ENCODE measurements at places on chromosomes 6 and 20.

- DNase-seq: peak; percentile 38
Observed at GRCh38 chr6:78908621-78909020, 41.3 kb downstream of the IRAK1BP1 start.

GRCh38 chr6:125834348-125834747 lies 43.6 kb downstream of the NCOA7 start:
- DNase-seq: peak; percentile 34

GRCh38 chr6:105135907-105136430 lies 43.8 kb downstream of the POPDC3 start:
- peak; percentile 22 for DNase-seq

DNA sequence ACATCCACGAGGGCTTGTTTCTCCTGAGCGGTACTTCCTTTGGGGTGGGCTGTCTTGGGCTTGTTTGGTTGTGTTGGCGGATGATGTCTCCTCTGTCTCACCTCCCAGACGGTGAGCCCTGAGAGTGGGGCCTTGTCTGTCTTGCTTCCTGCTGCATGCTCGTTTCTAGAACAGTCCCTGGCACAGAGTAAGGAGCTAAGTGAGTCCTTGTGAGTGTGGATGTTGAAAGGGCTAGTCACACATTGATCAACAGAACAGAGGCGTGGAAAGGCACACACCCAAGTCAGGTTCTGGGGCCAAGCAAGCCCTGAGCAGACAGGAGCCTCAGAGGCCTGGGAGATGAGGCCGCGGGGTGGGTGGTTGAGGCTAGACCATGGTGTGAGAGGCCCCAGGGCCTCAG lies 111.0 kb downstream of the BMP7 start:
- DNase-seq: no peak

DNA sequence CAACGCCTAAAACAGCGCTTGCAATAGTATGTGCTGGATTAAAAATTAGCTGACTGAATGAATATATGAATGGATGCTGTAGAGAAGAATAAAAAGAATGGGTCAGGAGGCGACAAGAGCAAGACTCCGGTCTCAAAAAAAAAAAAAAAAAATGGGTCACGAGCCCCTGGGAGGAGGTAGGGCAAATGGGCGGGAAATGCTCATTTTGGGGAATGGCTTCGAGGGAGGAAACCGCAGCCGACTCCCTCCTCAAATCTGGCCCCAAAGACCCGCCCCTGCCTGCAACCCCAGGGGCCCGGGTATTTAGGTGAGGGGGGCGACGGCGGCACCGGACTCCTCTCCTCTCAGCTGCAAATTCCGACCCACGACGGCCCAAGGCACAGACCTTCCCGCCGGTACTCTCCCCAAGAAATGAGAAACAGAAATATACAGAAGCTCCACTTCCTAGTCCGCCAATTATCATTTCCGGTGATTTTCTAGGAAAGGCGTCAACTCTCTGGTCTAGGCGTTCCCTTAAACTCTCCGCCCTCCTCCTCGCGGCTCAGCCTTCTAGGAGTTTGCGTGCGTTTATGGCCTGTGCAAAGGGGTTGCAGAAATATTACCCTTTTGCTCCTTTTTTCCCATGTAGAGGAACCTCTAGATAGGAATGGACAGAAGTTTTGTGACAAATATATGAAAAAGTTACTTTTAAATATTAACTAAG lies at the start of gene ZNF311:
ZNF311 (minus strand) TSS at position 133 of the 703 bp plus-strand sequence. CDS start 1,361 bp downstream, outside the sequence.
- DNase-seq: peak; percentile 75

DNA sequence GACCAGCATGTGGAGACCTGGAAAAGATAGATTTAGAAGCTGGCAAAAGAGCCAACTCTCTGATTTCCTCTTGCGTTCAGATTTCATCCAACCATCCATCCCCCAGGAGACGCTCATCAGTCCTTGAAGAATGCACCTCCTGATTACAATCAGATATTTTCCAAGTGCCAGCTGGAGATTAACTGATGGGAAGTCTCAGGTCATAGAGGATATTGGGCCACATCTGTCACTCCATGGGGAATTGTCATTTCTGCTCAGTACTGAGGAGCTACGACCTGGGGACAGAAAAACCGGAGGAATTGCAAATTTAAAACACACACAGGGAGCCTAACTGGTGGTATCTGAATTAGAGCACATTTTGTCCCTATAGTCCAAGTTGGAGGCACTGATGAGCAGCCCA lies 496.2 kb upstream of the SULF2 start:
- no peak for DNase-seq

- DNase-seq: peak; percentile 6
Observed at GRCh38 chr6:31446481-31446880, 43.1 kb downstream of the MICA start.

DNA sequence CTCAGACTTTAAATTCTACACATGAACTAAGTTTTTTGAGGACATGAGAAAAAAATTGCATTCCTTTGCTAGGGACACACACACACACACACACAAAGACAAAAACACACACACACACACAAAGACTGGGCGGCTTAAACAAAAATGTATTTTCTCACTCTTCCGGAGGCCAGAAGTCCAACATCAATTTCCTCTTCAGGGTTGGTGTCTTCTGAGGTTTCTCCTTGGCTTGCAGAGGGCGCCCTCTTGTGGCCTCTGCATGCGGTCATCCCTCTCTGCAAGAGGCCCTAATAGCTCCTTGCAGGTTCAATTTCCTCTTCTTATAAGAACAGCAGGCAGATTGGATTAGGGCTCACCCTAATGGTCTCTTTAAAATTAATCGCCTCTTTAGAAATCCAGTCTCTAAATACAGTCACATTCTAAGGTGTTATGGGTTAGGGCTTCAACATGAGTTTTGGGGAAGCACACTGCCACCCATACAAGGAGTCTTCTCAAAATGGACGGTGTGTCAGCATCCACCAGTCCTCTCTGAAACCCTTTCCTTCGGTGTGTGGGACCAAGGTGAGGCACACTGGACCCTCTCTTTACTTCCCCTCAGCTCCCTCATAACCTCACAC lies 61.4 kb downstream of the GPR6 start:
- peak; percentile 91 for DNase-seq

DNA sequence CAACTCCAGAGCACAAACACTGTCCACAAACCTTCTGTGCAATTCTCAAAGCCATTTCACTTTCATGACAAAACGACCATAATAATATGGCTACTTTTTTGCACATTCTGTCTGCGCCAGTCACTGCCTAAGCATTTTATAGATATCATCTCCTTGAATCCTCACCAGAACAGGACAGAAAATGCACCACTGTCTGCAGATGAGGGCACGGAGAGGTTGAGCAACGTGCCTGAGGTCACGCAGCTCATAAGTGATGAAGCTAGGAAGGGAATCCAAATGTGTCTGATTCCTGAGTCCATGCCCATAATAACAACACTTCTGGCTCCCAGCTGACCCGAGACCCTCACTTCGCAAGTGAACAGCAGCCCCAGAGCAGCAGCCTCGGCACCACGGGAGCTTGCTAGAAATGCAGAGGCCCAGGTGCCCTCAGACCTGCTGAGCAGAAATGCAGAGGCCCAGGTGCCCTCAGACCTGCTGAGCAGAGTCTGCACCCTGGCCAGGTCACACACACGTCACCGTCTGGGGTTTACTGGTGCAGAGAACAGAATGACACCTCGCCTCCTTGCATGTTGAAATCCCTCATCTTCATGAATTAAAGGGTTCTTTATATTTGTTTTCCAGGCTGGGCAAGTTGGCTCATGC lies 265.2 kb downstream of the BMP7 start:
- no peak for DNase-seq

GRCh38 chr6:136761227-136761922 lies 30.9 kb downstream of the MAP3K5 start:
- peak; percentile 47 for DNase-seq

DNA sequence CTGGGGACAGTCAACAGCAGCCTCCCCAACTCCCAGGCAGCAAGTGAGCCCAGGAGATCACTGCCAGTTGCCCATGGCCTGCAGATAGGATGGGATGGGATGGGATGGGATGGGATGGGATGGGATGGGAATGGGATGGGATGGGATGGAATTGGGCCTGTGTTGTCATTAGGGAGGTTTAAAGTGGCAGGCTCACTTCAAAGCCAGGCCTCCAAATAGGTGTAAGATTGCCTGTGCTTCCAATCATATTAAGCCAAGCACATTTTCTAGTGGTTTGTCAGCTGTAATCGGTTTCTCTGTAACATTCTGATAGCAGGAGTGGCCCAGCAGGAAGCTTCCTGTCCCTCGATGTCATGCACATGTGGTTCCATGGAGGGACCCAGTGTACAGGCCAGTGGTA lies 82.7 kb upstream of the NXT1 start:
- no peak for DNase-seq

GRCh38 chr20:45377269-45377668 lies 856 bp downstream of the TP53TG5 start:
- no peak for DNase-seq

- DNase-seq: no peak
Observed at GRCh38 chr6:117079951-117080350, 185.4 kb upstream of the VGLL2 start.

DNA sequence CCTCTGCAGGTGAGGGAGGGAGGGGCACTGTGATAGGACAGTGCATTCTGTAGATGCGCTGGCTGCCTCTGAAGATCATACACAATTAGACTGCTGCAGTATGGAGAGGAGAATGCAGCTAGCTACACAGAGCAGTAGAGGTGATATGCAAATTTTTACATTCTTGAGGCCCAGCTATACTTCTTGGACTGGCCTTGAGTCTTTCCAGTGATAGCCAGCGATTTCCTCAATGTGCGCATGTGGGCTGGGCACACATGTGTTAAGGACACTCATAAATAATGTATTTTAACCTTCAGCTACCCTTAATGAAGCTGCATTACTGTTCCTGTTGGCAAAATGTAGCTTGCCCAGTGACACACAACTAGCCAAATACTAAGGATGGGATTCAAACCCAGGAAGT lies 19.0 kb downstream of the TTPAL start:
- peak; percentile 51 for DNase-seq

- DNase-seq: no peak
Observed at GRCh38 chr6:98118397-98119045, 715.9 kb upstream of the POU3F2 start.

GRCh38 chr20:53957451-53958172 lies 112.8 kb downstream of the BCAS1 start:
- DNase-seq: peak; percentile 48

GRCh38 chr6:125367036-125367782 lies 65.4 kb upstream of the HDDC2 start:
- no peak for DNase-seq

- no peak for DNase-seq
Observed at GRCh38 chr6:52183131-52183713, 3.0 kb upstream of the IL17A start.

GRCh38 chr6:113598786-113599185 lies 258.4 kb upstream of the MARCKS start:
- DNase-seq: no peak

DNA sequence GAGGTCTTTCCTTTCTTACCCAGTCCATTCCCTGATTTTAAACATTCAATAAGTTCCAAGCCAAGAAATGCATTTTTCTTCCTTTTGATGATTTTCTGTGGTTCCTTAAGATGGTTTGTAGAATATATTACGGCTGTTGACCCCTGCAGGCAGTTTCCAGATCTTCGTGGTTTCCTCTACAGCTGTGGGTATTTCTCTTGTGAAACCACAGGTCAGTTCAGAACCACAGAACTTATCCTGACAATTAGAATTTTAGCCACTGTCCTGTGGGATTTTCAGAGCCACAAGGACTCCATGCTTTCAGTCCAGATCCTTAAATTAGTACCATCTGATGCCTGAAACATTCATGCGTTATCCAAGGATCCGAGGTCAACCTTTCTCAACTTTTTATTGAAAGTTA lies 29.7 kb upstream of the EXOC2 start:
- peak; percentile 72 for DNase-seq

DNA sequence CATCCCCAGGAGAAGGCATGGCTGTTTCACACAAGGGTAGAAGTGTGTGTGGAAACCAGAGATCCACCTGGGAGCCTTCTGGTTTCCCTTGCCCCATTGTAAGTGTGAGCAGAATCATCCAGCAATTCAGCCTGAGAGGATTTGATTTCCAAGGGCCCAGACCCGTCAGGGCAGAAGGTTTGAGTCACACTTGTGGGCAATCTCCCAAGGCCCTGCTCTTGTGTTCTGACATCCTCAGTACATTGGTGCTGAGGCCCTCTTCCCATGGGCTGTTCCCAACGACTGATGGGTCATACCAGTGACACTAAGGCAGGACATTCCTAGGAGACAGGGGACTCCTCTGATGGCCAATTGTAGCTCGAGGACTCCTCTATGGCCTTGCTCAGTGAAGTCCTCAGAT lies 58.2 kb upstream of the POLR1H start:
- peak; percentile 34 for DNase-seq

GRCh38 chr20:11676630-11677287 lies 240.9 kb upstream of the BTBD3 start:
- peak; percentile 55 for DNase-seq

GRCh38 chr6:33273924-33274902 lies 2.3 kb downstream of the RPS18 start:
- DNase-seq: no peak

DNA sequence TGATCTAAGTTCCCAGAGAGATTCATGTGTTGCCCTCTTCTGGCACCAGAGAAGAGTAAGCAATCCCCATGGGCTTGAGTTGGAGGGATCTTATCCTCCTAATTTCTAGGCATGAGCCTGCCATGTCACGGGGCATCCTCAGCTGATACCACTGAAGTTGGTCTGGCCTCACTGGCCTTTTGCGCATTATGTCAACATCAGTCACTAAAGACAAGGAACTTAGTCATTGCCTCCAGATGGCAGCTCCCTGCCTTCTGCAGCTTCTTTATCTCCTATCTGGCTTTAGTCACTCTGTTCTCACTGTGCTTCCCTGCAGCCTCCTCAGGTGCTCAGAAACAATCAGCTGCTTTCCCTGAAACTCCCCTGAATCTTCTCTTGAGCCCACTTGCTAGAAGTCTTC lies 312.2 kb downstream of the ADGRG6 start:
- no peak for DNase-seq

DNA sequence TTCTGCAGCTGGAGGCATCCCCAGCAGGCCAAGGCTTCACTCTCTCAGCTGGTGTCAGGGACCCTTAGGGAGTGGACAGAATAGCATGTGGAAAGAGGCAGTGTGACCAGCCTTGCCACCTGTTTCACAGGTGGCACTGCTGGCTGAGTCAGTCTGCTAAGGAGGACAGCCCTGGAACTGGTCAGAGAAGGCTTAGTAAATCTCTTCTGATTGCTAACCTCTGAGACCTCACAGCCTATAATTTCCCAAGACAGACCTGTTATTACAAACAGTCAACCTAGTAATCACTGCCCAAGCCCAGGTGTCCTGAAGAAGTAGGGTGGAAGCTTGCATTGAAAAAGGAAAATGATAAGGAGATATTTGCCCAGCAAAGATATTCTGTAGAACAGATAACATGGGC lies 26.4 kb upstream of the PAQR8 start:
- no peak for DNase-seq

- no peak for DNase-seq
Observed at GRCh38 chr20:48049641-48050040, 264.4 kb upstream of the SULF2 start.

- peak; percentile 52 for DNase-seq
Observed at GRCh38 chr6:79713701-79714322, 82.7 kb downstream of the SH3BGRL2 start.
